ENCODE measurements at places on chromosomes 2 and 18.

DNA sequence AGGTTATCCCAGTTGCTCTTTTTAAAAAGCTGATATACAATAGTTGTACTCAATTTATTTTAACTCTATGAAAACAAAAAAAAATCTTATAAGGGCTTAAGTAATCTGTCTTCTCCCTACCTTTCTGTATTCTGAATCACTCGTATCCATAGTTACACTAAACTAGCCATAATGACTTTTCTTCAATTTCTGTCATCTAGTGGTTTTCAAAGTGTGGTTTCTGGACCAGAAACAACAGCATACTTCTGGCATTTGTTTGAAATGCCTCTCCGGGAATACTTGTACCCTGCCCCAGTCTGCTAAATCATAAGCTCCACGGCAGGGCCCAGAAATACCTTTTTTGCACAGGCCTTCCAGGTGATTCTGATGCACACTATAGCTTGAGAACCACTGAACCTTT, 253.6 kb downstream of the LRRTM4 start:
- DNase-seq = no peak

GRCh38 chr2:169069341-169069740, at the start of gene DHRS9:
TSS of gene DHRS9 (plus strand) at chr2:169069563. CDS start at chr2:169081582, 12,019 bp downstream.
- DNase-seq = no peak

DNA sequence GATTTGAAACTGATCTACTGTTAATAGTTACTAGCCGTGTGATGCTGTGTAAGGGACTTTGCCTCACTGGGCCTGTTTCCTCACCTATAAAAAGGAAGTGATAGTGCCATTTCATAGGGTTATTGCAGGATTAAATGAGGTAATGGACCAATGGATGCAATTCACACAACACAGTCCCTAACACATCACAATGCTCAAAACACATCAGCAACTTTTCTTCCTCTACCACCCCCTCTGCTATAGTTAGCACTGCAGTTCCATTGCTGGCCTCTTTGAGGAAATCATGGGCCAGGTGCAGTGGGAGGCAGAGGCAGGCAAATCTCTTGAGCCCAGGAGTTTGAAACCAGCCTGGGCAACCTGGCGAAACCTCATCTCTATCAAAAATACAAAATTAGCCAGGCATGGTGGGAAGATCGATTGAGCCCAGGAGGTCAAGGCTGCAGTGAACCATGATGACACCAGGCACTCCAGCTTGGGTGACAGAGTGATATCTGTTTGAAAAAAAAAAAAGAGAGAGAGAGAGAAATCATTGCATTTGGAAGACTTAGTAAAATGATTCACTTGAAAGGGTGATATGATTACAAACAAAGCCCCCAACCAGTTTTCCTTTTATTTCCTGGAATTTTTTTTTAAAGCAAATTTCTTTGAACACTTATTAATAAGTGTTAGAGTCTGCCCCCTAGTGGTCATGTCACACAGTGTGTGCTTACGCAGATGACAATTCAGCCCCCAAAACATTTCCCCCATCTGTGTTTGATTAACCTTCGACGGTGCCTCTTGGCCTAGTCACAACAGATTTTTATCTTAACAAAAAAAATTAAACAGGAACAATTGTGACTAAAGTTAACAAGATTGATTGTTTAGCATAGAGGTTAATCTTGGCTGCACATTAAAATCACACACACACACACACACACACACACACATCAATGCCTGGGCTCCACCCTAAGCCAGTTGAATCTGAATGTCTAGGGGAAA, 88.6 kb upstream of the BCL11A start:
- no peak for DNase-seq

DNA sequence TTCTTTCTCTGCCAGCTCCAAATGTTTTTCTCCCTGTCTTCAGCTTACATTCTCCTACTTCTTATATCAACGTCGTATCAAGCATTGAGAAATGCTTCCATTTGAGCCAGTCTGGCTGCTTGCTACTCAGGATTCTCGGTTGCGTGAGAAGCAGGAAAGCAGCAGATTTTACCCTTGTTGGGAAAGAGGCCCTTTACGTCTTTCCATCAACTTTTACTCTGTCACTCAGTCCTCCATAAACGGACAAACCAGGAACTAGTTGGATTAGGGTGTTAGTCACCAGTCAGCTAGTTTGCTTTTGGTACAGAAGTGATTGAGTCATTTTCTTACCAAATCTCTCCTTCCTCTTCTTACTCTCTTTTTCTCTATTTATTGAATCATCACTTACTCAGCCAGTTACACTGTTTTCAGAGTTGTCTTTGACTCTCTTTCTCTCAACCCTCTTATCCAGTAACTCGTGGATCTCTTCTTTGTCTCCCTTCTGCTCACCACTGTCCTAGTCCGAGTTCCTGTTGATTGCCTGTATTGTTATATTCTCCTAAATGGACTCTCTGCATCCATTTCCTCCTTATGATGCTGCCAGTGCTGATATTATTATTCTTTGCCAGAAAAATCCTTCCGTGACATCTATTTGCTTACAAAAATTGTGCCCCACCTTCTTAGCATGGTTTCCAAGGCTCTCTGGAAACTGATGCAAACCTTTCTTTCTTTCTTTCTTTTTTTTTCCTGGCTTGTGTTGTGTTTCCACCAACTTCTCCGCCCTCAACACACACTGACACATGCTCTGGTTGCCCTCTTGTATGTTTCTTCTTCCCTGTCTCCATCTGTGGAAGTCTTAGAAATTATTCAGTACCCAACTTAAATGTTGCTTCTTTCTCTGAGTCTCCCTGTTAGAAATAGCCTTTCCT, 61.5 kb downstream of the VRK2 start:
- no peak for DNase-seq

DNA sequence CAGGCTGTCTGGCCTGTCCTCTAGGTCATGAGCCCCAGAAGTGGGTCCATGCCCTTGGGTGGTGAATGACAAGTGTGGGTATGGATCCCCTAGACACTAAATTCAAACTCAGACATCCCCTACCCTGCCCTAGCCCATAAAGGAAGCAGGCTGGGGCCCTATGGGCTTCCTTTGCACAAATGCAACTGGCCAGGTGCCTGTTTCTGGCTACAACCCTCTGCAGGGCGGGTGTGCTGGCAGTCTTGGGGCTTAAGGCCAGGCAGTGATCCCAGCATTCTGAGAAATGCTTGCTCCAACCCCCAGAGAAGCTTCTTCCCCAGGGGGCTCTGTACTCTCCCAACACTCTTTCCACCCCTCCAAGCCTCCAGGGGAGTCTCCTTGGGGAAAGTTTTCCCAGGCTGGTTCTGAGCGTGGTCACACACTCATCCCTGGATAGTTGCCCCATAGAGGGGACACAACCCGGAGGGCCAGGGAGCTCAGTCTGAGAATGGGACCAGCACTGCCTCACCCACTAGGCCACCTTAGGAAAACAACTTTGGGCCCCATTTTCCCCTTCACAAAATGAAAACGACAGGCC, 16.6 kb upstream of the ASPRV1 start:
- no peak for DNase-seq

DNA sequence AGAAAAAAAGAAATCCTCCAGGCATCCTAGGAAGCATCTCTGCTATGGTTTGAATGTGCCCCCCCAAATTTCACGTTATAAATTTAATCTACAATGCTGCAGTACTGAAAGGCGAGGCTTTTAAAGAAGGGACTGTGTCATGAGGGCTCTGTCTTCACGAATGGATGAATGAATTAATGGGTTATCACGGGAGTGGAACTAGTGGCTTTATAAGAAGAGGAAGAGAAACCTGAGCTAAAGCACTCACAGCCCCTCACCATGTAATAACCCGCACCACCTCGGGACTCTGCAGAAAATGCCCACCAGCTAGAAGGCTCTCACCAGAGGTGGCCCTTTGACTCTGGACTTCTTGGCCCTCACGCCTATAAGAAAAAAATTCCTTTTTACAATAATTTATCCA, 27.6 kb downstream of the RNU4ATAC start:
- no peak for DNase-seq

- DNase-seq = no peak
These were observed 19.6 kb downstream of the CUL3 start for GRCh38 chr2:224565452-224566035.

GRCh38 chr2:28658369-28658768, 93.3 kb upstream of the PPP1CB start:
- no peak for DNase-seq

- DNase-seq = no peak
These were observed 2.1 kb upstream of the GAREM2 start for GRCh38 chr2:26170795-26171194.

DNA sequence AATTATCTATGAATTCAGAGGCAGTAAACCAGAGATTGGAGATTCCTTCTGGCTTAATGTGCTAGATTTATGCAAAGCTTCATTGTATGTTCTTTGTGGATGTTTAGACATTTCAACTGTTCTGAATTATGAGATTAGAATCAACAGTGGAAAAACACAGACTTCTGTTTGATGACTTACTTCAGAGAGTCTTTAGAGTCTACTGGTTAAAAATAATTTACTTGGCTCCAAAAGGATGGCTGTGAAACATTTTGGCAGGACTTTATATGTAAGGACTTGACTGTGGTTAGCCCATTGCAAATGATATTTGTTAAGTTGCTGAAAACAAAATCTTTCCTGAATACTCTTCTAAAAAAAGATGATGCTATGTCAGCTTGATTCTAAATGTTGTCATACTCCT, 25.5 kb upstream of the LRRC30 start:
- DNase-seq = no peak

- DNase-seq = no peak
These were observed 14.9 kb downstream of the SALL3 start for GRCh38 chr18:78994531-78994930.

- DNase-seq = no peak
These were observed 237.7 kb downstream of the IRS1 start for GRCh38 chr2:226561962-226562361.

- DNase-seq = no peak
These were observed 653.7 kb downstream of the METTL4 start for GRCh38 chr18:1917569-1917968.

GRCh38 chr2:100741880-100742276, 78.1 kb upstream of the NPAS2 start:
- no peak for DNase-seq

GRCh38 chr2:152247337-152247695, 71.8 kb upstream of the STAM2 start:
- DNase-seq = no peak

DNA sequence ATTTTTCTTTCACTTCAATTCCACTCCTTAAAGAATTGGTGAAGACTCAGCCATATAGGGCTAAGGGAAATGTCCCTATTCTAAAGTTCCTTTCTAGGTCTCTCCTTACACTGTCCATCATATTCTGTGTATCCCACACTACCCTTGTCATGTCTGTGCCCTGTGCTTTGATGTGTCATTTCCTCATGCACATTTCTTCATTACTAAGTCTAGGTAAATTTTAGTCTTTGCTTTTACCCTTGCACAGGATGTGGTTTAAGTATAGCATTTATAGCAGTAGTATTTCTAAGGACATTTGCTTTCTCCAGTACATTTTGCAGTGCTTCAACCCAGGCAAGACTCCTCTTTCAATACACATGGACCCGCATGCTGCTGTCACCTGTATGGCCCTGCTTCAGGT, 221.5 kb upstream of the ACVR2A start:
- DNase-seq = no peak

- no peak for DNase-seq
These were observed 258.4 kb upstream of the ZNF804A start for GRCh38 chr2:184339966-184340365.

DNA sequence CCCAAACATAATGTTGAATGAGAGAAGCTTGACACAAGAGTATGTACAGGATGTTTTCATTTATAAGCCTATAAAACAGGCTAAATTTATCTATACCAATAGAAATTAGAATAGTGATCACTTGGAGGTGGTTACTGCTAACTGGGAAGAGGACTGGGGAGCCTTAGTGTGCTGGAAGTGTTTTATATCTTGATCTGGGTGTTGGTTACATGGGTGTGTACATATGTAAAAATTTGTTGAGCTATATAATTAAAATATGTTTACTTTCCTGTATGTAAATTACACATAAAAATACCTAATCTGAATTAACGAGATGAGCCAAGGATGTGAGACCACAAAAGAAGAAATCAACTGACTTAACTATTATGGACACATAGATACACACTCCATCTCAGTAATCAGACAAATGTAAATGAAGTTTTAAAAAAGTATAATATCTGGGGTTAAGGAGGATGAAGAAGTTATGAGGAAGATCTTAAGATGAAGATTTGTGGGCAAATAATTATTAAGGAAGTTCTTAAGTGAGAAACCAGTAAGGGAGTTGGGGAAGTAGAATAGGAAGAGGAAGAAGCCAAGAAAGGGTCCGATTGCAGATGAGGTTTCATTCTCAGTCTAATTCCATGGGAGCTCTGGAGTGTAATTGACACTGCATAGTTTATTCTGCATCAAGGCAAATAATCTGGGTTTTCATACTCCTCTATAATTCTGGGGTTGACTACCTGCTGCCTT, 32.3 kb upstream of the NABP1 start:
- DNase-seq = no peak

DNA sequence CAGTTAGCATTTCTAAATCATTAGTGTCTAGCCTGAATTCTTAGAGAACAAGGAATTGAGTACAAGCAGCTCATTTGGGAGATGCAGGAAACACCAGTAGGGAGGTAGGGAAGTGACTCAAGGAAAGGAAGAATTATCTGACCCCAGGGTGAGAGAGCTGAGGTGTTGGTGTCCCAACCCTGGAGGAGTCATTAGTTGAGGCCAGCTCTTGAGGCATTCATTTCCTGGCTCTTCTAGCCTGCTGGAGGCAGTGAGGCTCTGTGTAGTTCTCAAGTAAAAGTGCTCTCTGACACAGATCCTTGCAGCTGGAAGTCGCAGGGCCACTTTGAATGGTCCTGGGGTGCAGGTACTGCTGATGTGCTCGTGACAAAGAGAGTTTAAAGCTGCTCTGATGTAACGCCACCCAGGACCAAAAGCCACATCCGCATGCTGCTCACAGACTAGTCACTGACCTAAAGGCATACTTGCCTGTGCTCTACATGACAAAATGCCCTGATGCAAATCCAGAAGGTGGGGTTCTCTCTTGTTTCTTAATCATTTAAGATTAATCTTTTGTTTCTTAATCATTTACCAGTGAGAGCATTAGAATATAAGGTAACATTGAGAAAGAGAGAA, 299.5 kb upstream of the LYPD1 start:
- no peak for DNase-seq

- no peak for DNase-seq
These were observed 18.1 kb downstream of the FBXO48 start for GRCh38 chr2:68448671-68449653.

GRCh38 chr2:241064008-241064801, 37.9 kb downstream of the MTERF4 start:
- DNase-seq = peak; percentile 18

DNA sequence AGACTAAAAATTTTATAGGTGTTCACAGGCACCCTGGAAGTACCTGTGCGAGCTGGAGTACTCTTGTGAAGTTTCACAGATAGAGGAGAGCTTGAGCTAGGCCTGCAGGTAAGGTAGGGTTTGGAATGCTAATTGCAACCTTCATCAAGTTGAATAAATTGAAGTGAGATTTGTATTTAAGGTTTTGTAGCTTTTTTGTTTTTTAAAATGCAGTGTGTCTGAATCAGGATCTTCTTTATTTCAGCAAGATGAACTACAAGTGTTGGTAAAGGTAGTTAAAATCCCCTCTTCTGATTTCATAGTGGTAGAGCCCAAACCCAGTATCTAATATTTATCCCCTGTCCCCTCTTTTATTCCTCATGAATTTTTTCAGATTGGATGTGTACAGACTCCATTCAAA, 45.5 kb downstream of the MGAT5 start:
- DNase-seq = no peak

- no peak for DNase-seq
These were observed 59.4 kb downstream of the ALPK2 start for GRCh38 chr18:58569490-58569911.

GRCh38 chr2:231293163-231293562, 94.7 kb downstream of the ARMC9 start:
- DNase-seq = no peak

- no peak for DNase-seq
These were observed 27.6 kb upstream of the MYO1B start for GRCh38 chr2:191217580-191217979.

Data from activated CD8-positive, alpha-beta memory T cell treated with anti-CD3 and anti-CD28 coated beads for 48 hours (primary cell).